ENCODE measurements at places on chromosomes 4 and X.

GRCh38 chrX:11478911-11479310 is 185.7 kb downstream of the AMELX start:
- DNase-seq, result no peak

- DNase-seq, result no peak
Observed at GRCh38 chr4:145276050-145276449, 95.7 kb upstream of the OTUD4 start.

- no peak for DNase-seq
Observed at GRCh38 chrX:118348186-118348810, 2.4 kb downstream of the WDR44 start.

- DNase-seq, result no peak
Observed at GRCh38 chrX:121579016-121579760, 531.8 kb downstream of the GLUD2 start.

GRCh38 chr4:46818604-46819003 is 90.4 kb downstream of the COX7B2 start:
- no peak for DNase-seq

DNA sequence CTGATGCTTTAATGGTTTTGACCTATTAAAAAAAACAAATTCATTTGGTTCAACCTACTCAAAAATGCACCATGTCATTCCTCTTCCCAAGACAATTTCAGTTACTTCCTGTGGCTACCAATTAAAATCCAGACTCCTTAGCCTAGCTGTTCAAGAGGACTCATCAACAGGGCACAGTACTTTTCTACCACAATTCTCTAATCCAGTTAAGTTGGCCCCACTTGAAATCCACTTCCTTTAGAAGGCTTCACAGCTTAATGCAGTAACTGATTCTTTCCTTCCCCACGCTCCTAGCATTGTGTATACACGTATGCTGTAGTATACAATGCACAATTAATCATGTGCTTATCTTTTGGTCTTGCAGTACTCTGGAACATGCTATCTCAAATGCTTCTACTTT is 129.8 kb downstream of the UGT8 start:
- no peak for DNase-seq

DNA sequence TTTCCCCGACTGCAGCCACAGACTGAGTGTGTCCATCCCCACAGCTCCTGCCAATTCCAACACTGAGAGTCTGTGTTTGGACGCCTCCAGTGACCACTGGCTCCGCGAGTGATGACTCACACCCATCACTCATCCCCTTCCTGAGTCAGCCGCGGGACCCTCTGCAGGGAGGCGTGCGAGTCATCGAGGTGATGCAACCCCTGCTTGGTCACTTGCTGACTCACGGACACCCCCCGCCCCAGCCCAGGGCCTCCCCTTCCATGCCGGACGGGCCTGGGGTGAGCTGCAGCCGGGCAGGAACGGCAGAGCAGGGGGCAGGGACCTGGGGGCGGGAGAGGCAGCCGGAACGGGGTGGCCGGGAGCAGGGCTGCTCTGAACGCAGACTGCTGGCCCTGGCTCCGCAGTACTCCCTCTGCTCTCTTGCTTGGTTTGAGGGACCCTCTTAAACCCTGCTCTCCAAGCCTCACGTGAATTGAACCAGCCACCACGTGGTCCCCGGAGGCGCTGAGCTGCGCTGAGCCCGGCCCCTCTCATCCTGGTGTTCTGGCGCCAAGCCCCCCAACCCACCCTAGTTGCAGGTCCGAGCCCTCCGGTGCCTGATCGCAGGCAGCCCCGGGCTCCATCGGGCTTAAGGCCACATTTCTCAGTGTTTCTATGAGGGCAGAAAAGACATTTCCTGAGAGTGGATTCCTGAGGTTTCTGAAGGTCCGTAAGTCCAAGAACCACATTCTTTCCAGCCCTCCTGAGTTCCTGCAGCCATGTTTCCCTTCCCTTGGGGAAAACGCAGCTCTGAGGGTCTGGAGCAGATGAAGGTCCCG is 32.4 kb downstream of the FGFRL1 start:
- DNase-seq, result no peak

All from stimulated activated CD8-positive, alpha-beta memory T cell treated with anti-CD3 and anti-CD28 coated beads, Interleukin-4, amount 100 ng/mL, for 1 hour (primary cell).